ENCODE measurements at places on chromosomes 6 and 20. TPM values are rescaled to one million over a fixed set of nuclear protein-coding genes. Genes with fewer than 3 reads are reported as not detected.

- DNase-seq = peak; percentile 38
These were observed 57.6 kb upstream of the DYNLRB1 start for GRCh38 chr20:34458631-34459030.

GRCh38 chr6:89359561-89359960 is 7.0 kb upstream of the UBE2J1 start:
- DNase-seq = no peak

DNA sequence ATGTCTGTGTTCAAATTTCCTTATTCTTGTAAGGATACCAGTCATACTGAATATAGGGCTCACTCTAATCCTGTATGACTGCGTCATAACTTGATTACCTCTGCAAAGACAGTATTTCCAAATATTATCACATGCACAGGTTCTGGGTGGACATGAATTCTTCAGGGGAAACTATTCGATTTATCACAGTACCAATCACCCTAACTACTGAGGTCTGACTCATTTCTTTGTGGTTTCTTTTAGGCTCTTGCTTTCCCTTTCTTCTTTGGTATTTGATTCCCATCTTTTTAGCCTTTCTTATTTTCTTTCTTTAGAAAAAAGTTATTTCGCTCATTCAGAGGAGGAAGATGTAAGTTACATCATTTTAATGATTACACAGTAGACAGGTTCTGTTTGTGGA is 40.3 kb upstream of the TBX18 start:
- peak; percentile 67 for DNase-seq

GRCh38 chr6:126367849-126368248 is 27.9 kb downstream of the CENPW start:
- DNase-seq = no peak

DNA sequence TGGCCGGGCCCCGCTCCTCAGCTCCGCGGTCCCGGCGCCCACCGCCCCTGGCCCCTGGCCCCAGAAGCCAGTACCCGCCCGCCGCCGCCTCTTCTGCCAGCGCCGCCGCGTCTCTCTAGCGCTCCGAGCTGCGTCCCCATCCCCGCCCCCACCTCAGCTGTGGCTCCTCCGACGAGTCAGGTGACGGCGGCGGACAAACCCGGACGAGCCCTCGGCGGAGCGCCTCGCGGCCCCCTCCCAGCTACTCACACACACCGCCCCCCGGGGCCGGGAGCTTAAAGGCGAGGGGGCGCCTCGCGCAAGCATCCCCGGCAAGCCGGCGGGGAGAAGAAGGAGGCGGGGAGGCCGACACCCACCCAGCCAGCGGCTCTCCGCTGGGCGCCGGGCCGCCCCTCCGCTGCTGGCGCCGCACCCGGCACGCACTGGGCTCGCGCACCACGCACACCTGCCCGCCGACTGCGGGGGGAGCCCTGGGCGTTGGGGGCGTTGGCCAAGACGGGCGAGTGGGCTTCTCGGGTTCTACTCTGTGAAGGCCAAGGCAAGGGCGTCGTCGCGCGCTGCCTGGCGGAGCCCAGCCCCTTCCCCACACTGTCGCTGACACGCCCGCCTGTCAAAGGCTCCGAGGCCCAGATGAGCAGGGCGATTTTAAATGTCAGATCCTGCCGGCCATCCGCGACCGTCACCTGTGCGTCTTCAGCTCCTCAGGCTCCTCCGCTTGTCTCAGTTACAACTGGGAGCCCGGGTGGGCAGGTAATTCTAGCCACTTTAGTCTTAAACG is at the start of gene SNAP91:
TSS of gene SNAP91 (minus strand) at position 132 of the 778 bp plus-strand sequence. CDS start 1,174 bp downstream, outside the sequence.
- no peak for DNase-seq

GRCh38 chr6:30882204-30882758 is 2.0 kb upstream of the DDR1 start:
- DNase-seq = no peak

DNA sequence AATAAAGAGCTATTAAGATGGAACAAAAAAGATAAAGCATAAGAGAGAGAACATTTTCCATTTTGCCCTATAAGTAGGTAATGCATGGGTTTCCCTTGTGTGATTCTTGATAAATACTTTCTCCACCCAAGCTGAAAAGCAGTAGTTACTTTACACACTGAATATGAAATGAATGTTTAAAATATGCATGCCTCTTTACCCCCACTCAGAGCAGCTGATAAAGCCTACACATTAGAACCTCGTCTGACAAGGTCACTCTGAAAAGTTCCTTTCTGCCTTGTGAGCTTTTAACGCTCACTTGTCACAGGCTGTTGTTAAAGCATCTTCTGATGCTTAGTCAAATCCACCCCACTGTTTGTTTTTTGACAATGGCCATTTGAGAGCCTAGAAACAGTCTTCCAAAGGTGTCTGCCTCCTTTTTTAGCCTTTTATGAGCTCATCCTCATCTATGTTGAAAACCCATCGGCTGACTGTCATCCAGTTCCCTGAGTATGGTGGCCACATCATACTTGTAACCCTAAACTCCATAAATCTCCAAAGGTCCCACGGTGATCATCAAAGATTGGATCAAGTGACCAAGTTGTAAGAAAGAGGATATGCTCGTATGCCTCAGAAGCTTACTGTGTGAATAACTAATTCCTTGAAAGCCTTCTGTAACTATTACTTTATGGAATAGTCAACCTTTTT is 102.8 kb downstream of the ATXN1 start:
- DNase-seq = no peak

- DNase-seq = no peak
These were observed 35.2 kb downstream of the XRN2 start for GRCh38 chr20:21338291-21338690.

GRCh38 chr20:19382386-19383340 is 170.2 kb downstream of the SLC24A3 start:
- DNase-seq = no peak

- DNase-seq = peak; percentile 7
These were observed 409.9 kb upstream of the SPTLC3 start for GRCh38 chr20:12598894-12599293.

DNA sequence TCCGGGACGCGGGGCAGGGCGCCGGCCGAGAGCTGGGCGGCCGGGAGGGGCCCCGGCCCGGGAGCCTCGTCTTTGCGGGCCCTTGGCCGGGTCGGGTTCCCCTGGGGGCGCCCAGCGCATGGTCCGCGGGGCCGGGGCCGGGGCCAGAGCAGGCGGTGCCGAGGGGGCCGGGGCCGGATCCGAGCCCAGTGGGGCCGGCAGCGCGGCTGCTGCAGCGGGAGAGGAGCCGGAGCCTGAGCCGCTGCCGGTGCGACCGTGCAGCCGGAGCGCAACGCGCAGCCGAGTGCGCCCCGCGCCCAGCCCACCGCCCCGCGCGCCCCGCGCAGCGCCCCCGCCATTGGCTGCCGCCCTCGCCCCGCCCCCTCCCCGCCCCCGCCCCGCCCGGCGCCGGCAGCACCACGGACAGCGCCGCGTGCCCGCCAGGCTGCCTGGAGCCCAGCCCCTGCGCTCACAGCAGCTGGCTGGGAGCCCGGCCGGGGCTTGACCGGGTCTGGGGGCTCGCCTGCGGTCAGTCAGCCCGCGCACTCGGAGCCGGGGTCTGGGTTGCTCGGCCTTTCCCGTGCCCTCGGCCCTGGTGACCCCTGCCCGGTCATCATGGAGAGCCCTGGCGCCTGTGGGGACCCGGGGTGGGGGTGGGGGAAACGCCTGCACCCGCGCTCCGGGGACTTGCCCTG is at the start of gene HRH3:
TSS of gene HRH3 (minus strand) at position 287 of the 674 bp plus-strand sequence. CDS start 308 bp downstream, outside the sequence.
- DNase-seq = no peak

DNA sequence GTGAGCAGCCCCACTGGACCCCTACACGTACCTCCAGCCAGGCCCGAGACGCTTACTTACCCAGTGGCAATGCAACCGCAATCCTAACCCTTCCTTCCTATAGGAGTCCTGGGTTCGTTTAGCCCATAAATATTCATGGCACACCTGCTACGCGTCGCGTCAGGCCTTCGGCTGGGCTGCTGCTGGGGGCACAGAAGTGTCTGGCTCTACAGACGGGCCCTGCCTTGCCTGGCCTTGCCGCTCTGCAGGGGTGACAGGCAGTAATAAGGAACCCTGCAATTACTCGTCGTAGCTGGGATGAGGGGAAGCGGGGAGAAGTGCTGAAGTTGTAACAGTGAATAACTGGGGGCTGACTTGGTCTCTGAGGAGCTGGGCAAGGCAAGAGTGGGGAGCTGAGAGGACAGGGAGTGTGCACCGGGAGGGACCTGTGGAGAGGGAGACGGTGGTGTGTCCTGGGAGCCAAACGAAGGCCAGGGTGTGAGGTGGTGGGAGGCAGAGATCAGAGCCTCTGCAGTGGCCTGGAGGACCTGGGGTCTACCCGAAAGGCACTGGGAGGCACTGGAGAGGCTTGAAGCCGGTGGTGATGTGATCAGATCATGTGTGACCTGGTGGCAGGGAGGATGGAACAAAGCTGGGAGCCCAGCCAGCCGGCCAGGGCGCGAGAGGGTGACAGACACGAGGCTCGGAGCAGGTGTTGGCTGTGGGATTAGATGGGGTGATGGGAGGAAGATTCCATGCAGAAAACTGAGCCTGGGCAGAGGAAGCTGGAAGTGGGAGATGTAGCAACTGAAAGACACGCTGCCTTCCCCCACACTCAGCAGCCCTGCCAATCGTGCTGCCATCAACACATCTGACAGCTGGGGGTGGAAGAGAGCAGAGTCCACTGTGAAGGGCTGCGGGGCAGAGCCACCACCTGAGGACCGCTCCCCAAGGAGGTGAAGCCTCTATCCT is 36.4 kb downstream of the PSMG4 start:
- no peak for DNase-seq

- no peak for DNase-seq
These were observed 43.7 kb upstream of the PMEPA1 start for GRCh38 chr20:57753332-57754164.

GRCh38 chr6:28167926-28168325 is 26.2 kb downstream of the ZKSCAN8 start:
- no peak for DNase-seq

GRCh38 chr20:44008806-44009678 is 94.4 kb downstream of the TOX2 start:
- DNase-seq = no peak

DNA sequence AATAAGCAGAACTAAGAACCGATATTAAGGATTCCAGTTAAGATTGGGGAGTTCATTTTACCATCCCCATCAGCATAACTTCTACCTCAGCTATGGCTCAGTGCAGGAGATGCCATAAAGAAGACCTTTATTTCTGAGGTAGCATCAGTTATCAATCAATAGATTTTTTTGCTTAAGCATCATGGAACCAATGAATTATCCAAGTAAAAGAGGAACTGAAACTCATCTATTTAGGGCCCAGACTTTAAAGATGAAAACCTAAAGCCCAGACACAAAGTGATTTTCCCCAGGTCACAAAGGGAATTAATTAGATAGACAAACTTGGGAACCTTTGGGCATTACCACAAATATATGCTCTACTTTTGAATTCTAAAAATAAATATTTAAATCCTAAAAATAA is 59.2 kb upstream of the TINAG start:
- DNase-seq = no peak

- DNase-seq = peak; percentile 36
These were observed 10.7 kb upstream of the RFX6 start for GRCh38 chr6:116866281-116866871.

DNA sequence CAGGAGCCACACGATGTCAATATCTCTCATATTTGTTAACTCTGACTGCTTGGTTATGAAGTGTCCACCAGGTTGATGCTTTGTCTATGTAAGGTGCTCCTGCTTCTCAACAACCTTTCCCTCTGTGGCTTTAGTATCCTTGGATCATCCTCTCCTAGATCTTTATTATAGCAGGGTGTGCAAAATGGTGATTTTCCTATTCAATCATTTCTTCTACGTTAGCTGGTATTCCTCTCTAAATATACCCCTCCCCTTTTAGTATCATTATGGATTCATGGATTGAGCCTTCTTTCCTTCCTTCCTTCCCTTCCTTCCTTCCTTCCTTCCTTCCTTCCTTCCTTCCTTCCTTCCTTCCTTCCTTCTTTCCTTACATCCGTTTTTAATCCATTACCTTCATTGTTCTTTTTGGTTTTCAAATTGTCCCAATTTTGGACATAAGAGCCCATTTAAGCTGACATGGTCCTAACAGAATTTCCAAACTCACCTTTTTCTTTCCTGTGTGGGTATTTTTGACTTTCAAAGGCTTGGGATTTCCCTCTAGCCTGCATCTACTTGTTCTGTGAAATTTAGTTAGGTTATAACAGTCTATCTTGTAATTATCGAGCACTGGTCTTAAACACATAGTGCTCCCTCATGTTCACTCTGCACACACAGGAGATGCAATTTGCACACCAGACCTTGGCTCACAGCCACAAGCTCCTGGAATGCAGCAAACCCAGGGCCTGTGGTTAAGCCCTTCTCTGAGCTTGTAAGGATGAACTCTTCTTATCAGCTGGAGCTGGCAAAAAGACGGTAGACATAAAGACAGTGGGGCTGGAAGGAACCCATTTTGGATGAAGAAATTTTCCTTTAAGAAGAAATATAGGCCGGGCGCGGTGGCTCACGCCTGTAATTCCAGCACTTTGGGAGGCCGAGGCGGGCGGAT is 109.9 kb downstream of the SLC24A3 start:
- no peak for DNase-seq

The MCUR1 gene
- total RNA-seq = 28.3 TPM

The KCNK15 gene
- not detected for total RNA-seq

The PSORS1C2 gene
- total RNA-seq = not detected

The PLCB1 gene
- total RNA-seq = 7.2 TPM

The BPIFA1 gene
- not detected for total RNA-seq

The MCCD1 gene
- not detected for total RNA-seq

The SLC17A1 gene
- not detected for total RNA-seq

The MYLK2 gene
- total RNA-seq = 1.0 TPM
